ENCODE measurements at places on chromosomes 11 and 22.

DNA sequence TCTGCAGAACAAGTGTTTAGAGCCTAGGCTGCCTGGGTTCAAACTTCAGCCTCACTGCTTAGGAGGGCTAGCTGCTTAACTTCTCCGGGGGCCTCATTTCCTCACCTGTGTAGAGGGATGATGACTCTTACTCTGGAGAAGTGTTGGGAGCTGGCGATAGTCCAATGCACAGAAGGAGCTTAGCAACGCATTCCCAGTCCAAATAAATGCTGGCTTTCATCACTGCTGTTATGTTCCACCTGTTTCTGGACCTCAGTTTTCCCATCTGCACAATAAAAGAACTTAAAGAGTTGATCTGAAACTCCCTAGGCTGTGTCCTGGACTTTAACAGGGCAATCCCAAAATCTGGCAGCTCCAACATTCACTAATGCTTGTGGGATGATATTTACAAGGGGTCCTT is 337.8 kb downstream of the MIAT start:
- no peak for DNase-seq

- DNase-seq, result no peak
These were observed 22.4 kb upstream of the C11orf96 start for GRCh38 chr11:43919852-43920597.

DNA sequence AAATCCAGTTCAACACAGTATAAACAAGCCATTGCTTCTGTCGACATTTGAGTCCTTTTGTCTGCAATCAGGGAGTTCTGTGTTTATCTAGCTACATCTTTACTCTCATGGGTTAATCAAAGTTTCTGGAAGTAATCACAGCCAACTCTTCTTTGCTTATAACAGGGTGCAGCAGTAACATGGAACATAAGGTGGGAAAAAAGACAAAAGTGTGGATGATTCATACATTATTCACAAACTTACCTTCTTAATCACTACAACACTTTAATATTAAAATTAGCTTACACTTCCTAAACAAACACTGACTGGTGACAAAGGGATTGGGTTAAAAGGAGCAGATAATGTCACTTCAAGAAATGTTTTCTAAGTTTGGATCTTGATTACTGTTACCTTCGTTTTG is 44.7 kb downstream of the SNX19 start:
- DNase-seq, result no peak

GRCh38 chr11:134429106-134429505 is 17.1 kb upstream of the B3GAT1 start:
- no peak for DNase-seq

- DNase-seq, result no peak
These were observed 2.9 kb upstream of the NXPE4 start for GRCh38 chr11:114598461-114598860.

DNA sequence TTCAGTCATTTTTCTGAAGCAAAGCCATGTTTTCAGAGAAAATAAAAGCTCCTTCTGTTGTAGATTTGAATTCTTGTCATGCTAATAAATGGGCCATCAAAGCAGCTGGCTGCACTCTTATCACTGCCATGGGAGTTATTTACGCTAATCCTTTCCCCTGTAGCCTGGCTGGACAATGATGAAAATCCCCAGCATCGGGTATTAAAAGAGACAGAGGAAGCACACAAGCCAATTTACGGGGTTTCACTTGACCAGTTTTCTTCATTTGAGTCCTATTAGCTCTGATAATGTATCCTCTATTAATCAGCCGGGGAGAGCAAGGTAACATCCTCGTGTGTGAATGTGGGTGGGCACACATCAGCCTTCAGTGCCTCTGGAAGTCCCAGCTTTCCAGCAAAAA is 470.2 kb upstream of the API5 start:
- no peak for DNase-seq

DNA sequence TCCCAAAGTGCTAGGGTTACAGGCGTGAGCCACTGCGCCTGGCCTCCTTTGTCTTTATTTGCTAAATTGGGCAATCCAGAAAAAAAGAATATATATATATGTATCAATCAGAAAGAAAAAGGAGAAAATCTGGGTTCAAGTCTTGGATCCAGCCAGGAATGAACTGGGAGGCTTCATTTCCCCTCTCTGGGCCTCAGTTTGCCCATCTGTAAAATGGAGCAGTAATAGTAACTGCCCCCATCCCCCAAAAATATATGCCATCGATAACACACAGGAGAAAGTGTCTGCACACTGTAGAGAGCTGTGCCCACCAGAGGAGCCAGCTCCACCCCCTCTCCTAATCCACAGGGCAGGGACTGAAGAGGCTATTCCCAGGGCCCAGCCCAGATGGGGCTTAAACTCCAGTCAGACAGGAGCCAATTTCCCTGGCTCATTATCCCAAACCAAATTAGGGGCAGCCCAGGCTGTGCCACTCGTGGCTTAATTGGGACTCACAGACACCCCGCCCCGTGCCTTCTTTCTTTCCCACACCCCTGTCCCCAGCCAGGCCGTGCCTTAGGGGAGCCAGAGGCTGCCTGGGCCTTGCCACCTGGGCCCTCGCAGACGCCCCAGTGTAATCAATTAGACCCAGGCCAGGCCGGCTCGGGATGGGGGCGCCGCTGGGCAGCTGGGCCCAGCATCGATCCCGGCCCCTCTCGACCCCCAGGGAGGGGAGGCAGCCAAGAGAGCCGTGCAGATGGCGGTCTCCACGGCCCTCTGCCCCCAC is 171.5 kb downstream of the MN1 start:
- DNase-seq, result no peak

- DNase-seq, result no peak
These were observed 1.9 kb upstream of the ANO9 start for GRCh38 chr11:443542-444199.

DNA sequence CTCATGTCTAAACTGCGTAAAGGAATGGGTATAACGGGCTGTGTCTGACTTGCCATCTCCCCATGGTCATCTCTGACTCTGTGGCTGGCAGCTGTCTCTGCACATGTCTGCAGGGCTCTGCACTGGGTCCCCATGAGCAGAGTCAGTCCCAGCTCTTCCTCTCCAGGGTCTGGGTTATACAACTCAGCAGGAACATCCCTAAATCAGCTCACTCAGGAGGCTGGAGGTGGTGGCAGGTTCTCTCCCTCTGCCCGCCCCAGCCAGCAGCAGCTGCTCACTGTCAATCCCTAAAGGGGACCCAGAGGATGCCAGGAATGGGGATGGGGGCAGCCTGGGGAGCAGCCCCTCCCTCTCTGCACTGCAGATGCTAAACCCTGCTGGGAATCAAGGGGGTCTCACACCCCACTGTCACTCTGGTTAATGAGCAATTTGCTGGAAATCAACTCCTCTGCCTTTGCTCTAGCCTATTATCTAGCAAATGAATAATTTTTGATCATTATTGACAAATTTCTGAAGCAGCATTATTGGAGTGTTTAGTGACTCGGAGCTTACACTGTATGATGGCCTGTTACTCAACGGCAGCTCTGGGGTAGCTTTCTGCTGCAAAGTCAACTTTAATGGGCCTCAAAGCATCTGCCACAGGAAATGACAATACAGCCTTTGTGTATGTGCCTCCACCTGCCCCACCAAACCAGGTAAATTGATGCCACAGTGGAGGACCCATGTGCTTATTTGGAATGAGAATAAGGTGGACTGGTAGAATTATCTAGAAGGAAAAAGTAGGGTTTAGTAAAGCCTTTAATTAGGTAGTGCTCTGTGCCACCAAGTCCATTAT is 55.7 kb upstream of the SHANK2 start:
- no peak for DNase-seq

Data from activated gamma-delta T cell treated with anti-CD3 and anti-CD28 coated beads, Interleukin-2, amount 50 U/mL, for 16 hours (primary cell).